ENCODE measurements at places on chromosomes 7 and 10.

- DNase-seq = no peak
Measured at GRCh38 chr7:16317406-16317805, 103.9 kb downstream of the CRPPA start.

- DNase-seq = no peak
Measured at GRCh38 chr7:92131764-92132330, 2.4 kb downstream of the CYP51A1 start.

GRCh38 chr7:55485501-55486191 is 86.7 kb downstream of the VOPP1 start:
- no peak for DNase-seq

DNA sequence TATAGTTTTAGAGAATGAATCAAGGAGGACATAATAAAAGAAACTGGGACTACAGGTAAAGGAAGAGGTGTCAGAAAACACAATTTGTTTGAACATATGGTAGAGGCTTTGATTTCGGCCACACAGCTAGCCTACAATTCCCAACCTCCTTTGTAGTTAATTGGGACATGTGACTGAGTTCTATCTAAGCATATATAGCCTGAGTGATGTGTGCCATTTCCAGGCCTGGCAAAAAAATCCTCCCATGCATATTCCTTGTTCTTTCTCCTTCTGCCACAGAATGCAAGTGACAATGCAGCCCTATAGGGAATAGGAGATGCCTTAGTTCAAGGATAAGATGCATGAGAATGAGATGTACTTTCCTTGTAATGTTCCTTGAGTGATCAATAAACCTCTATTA is 590.7 kb upstream of the STEAP1 start:
- no peak for DNase-seq

DNA sequence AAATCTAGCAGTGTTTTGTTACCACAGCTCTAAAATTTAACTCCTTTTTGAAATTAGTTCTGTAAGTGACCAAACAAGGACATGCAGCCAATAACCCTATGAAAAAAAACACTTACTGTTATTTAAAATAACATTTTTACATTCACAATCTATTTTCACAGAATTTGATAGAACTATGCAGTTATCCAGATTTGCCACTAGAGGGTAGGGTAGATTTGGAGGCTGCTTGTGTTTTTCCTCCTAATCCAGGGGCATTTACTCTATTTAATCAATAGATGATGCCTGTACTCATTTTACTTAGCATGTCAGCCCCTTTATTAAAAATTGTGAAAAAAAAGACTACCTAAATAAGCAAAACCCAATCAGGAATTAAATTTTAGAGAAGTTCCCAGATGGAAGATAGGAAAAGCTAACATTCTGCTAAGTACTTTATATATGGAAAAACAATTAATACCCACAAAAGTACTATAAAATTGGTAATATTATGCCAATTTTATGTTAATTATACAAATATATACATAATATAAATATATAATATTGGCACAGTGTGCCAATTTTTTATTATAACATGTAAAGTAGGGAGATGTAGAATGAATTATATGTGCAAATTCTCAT is 18.1 kb upstream of the LIPK start:
- DNase-seq = no peak

DNA sequence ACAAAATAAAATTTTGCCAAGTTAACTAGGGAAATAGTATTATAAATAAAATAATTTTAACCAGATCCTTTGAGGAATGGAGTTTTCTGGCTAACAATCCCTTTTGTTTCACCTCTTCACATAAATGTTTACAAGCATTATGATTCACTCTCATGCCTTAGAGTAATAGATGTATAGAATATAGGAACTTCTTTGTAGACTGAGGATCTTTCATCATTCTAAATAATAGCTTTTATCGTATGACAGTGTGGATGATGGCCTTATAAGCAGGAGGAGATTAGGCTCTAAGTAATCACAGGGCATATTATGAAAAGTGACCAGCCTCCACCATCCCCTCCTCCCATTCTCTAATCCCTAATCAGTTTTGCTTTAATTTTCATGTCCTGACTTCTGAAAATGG is 13.5 kb downstream of the ING3 start:
- no peak for DNase-seq

DNA sequence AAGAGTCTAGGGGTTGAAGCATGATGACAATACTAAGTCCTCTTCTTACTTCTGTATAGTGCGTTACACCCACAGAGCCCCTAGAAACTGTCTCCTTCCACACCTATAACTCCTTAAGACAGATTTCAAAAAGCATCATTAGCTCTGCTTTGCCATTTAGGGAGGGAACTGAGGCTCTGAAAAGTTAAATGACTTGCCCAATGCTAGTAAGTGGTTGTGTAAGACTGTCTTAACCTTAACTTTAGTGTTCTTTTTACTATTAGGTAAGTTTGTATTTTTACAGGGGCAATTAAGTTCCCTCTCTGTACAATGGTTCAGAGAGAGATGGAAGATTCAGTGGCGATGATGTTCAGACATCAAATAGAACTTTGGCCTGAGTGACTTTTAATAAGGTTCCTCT is 72.7 kb upstream of the ASAH2 start:
- DNase-seq = no peak

GRCh38 chr7:99551767-99552463 is at the start of gene FAM200A:
Gene FAM200A, minus strand, starts transcription at chr7:99552114. Its CDS starts 3,707 bp downstream, at chr7:99548407.
- DNase-seq = peak; percentile 68

DNA sequence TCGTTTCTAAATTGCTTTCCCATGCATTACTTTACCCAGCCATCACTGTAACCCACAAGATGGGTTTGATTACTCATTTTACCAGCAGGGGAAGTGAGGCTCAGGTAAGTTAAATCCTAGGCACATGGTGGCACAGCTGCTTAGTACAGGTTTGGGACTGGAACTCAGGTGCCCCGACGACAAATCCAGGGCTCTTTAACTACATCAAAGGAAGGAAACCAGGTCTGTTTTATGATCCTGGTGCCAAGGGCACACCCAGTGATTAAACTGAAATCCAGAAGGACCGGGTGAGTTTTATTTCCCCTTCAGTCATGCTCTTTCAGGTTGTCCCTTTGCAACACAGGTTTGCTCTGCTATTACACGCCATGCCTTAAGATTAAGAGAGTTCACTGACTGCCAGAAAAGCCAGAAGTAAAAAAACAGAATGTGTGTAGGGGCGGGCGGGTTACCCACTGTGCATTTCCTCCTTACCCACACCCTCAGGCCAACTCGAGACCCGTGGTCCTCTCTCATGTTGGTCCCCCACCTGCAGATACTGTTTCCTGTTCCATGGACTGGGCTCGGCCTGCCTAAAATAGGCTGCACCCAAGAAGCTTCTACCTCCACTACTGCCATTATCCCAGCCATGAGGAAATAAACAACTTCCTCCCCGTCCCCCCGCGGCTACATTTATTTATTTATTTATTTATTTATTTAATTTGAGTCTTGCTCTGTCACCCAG is 55.1 kb upstream of the KDM7A start:
- no peak for DNase-seq

GRCh38 chr10:47151920-47152319 is 148.1 kb upstream of the GDF10 start:
- no peak for DNase-seq

DNA sequence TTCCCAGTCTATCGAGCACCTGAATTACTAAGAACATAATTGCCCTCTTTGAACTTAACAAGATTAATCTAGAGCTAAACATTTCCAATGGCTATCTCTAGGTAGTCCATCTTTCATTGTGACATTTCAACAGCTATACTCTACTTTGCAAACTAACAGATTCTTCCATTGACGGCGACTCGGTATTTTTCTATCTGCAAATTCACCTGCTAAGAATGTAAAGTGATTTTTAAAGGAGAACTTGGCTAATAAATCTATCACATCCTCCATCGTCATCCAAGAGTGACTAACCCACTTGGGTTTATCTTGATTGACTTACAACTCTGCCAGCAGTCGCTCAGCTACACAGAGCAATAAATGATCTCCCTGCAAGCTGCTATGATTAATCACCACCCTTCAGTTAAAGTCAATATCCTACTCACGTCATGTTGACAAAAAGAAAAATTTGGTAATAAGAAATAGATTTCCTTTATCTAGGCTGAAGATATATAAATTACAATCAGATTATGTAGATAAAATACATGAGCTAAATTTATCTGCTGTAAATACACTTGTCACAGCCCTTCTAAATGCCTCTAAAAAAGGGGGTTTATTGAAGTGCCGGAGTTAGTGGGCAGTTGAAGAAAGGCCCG is 99.5 kb downstream of the SFMBT2 start:
- DNase-seq = no peak

- DNase-seq = no peak
Measured at GRCh38 chr10:18068401-18068800, 71.8 kb upstream of the CACNB2 start.

GRCh38 chr7:102836191-102836919 is 76.4 kb upstream of the LRRC17 start:
- no peak for DNase-seq

- no peak for DNase-seq
Measured at GRCh38 chr10:69879634-69880257, 78.0 kb downstream of the COL13A1 start.

GRCh38 chr10:49349390-49349789 is 46.5 kb downstream of the DRGX start:
- DNase-seq = no peak

- DNase-seq = no peak
Measured at GRCh38 chr7:21617916-21618390, 75.1 kb downstream of the DNAH11 start.

DNA sequence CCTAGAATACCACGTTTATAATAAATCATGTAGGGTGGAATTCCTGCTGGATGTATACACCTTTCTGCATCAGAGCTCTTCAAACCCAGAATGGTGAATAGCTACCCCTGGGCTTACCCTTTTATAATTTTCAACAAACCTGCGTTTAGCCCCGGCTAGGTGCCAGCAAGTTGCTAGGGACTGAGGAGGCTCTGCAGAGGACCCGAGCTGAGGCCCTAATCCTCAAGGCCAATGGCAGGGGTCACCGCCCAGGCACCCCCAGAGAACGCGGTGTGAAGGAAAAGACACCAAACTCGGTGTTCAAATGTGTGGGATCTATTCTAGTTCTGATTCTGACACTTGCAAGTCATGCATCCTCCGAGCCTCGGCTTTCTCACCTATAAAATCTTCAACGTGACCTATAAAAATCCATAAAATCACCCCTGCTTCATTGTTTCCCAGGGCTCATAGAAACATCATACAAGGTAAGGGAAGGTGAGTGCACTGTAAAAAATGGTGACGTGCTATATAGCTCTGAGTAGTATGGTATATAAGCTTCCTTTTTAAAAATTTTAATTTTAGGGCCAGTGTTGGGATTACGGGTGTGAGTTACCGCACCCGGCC is 2.5 kb upstream of the ANXA11 start:
- no peak for DNase-seq

- no peak for DNase-seq
Measured at GRCh38 chr10:99760321-99760720, 22.1 kb upstream of the ABCC2 start.

All from effector memory CD4-positive, alpha-beta T cell (primary cell).